ENCODE measurements at places on chromosomes 12 and 14.

- peak; percentile 75 for DNase-seq
Observed at GRCh38 chr12:12685305-12685704, 10.7 kb downstream of the GPR19 start.

GRCh38 chr14:96861568-96862310 lies 64.6 kb downstream of the VRK1 start:
- no peak for DNase-seq

GRCh38 chr12:87368259-87368658 lies 660.9 kb downstream of the C12orf50 start:
- DNase-seq = peak; percentile 52

DNA sequence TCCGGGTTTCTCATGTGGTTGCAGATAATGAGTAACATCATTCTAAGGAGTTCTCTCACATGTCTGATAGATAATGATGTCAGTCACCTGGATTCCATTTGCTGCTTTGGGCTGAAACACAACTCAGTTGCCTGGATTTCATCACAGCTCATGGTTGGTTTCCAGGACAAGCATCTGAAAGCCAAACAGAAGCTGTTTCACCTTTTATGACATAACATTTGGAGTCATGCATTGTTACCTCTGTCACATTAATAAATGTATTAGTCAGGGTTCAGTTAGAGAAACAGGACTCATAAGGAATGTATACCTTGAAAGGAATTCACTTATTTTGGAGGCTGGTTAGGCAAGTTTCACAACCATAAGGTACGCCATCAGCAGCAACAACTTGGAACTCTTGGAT lies 251.9 kb upstream of the ATXN7L3B start:
- DNase-seq = no peak

GRCh38 chr12:82436354-82436753 lies 78.0 kb downstream of the METTL25 start:
- DNase-seq = no peak

DNA sequence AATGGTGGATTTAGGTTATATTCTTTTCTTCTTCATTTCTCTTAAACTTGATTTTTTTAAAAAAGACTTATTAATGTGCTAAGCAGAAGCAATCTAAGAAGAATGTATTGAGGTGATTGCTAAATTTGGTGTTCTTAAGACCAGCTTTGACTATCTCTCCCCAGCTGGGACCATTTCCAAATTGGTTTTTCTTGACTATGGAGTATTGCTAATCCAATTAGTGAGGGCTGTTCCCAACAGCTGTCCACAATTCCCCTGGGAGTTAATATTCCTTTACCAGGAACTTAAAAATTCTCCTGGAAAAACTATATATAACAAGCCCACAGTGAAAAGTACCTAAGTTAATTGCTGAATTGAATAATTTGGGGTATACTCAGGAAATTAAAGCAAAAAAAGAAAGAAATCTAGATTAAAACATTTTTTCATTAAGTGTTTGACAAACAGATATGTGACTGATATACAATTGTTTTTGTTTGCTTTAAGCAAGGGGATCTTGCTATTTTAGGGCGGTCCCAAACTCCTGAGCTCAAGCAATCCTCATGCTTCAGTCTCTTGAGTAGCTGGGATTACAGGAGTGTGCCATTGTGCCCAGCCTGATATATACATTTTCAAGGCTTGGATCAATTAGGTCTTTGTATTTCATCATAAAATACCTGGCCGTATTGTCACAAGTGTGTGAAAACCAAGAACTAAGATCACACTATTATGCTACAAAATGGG lies 105.0 kb downstream of the FAR2 start:
- DNase-seq = no peak

DNA sequence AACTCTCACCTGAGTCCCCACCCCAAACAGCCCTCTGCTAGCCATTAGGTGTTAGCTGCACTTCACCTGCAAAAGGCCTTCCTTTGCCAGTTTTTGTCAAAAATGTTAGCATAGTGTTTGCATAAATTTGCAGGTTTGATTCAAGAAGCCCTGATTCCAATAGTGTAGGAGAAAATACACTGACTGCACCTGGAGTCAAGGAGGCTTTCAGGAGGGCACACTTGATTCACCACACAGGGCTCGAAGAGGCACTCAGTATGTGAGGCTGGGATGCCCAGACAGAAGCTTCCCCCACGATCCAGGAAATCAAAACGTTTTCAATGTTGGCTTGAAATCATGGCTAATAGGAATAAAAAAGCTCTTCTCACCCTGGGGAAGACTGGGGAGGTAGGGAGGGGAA lies 40.5 kb upstream of the DDX11 start:
- no peak for DNase-seq

DNA sequence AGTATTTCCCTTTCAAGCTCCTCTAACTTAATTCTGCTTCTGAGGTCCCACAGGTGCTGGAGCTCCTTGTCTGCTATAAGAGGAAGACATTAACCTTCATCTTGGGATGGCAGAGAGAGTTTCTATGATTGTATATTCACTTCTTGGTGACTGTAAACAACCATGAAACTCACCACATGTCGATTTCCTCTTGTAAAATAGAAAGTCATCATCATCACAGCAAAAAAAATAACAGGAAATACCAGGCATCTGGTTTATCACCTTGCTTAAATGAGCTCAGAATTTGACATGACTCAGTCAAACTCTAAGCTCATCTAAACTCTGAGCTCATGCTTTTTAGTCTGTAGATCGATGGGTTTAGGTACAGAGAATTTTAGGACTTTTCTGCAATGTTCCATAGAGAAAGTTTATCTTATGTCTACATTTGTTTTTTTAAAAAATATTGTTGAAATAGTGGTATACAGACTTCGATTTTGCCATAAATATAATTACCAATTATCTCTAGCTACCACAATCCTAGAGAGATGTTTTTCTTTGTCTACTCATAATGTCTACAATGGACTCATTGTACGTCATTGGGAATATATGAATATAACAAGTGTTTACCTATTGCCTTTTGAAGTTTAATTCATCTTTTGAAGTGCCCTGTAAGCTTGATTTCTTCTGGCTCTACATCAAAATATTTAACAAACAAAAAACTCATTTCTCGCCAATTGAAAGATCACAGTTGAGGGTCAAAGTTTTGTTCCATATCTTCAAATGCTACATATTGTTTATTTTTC lies 58.4 kb downstream of the IGF1 start:
- no peak for DNase-seq

DNA sequence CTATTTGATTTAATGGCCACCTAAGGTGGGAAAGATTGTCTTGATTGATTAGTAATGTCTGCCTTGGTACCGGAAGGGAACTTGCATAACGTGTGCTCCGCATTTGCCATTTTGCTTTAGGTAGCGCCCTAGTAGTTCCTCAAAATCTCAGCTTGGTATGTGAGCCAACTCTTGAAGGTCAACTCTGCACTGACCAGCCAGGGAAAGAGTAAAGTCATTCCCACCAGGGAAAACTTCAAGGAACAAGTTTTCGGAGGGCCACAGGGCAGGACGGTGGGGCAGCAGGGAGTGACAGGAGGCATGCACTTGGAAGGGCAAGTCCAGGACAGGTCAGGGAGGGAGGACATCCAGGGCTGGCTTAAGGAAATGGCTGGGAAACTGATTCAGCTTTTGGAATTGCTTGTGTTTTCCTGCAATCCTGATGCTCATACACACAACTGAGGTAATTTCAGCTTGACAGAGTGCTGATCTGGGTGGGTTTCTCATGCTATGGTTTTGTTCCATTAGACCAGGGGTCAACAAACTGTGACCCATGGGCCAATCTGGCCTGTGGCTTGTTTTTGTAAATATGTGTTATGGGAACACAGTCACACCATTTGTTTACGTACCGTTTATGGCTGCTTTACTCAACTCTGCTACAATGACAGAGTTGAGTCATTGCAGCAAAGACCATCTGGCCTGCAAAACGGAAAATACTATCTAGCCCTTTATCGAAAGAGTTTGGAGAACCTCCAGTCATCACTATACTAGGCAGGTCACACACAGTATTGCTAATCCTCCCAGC lies 184.5 kb downstream of the RBM19 start:
- DNase-seq = no peak

- no peak for DNase-seq
Observed at GRCh38 chr12:19065871-19066270, 63.7 kb upstream of the PLEKHA5 start.
